AG09319 (cell line): ENCODE measurements at places on chromosomes 12 and 14.

DNA sequence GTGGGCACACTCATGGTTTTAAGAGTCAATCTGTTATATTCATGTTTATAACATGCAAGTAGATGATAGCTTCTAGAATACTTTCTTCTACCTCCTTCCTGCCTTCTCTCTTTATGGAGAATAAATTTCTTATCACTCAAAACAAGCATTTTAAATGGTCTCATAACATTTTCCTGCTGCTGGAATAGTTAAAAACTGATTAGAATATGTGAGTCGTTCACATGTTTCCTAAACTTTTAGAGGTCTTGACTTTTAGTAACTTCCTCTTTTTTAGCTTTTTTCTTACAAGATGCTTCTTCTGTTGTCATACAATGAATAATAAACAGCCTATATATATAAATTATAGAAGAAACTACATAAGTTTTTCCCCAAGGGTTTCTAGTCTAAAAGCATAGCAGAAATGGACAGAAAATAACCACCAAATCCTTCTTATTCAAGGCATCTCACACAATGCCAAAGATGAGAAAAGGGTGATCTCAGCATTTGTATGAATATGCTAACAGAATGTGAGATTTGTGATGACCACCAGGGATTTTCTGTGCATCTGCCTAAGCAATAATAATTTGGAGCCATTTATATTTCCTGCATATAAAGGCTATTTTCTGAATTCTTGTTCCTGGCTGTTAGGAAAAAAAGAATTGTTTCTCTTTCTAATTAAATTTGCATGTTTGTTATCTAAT, 127.8 kb downstream of the DAAM1 start:
- DNase-seq: no peak

GRCh38 chr12:83113945-83114344, 427.2 kb downstream of the TMTC2 start:
- DNase-seq: no peak

- no peak for DNase-seq
Measured at GRCh38 chr12:110149086-110149660, 25.0 kb downstream of the IFT81 start.

- DNase-seq: no peak
Measured at GRCh38 chr14:81449114-81449513, 49.0 kb upstream of the STON2 start.

- no peak for DNase-seq
Measured at GRCh38 chr12:20403230-20403629, 34.9 kb downstream of the PDE3A start.

DNA sequence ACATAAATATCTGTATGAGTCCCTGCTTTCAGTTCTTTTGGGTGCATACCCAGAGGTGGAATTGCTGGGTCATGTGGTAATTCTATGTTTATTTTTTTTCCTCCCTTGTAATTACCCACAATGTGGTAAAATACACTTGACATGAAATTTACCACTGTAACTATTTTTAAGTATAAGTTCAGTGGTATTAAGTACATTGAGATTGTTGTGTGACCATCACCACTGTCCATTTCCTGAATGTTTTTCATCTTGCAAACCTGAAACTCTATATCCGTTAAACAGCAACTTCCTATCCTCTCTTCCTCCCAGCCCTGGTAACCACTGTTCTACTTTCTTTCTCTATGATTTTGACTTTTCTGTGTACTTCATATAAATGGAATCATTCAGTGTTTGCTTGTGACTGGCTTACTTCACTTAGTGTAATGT, 51.4 kb downstream of the BORCS5 start:
- no peak for DNase-seq

DNA sequence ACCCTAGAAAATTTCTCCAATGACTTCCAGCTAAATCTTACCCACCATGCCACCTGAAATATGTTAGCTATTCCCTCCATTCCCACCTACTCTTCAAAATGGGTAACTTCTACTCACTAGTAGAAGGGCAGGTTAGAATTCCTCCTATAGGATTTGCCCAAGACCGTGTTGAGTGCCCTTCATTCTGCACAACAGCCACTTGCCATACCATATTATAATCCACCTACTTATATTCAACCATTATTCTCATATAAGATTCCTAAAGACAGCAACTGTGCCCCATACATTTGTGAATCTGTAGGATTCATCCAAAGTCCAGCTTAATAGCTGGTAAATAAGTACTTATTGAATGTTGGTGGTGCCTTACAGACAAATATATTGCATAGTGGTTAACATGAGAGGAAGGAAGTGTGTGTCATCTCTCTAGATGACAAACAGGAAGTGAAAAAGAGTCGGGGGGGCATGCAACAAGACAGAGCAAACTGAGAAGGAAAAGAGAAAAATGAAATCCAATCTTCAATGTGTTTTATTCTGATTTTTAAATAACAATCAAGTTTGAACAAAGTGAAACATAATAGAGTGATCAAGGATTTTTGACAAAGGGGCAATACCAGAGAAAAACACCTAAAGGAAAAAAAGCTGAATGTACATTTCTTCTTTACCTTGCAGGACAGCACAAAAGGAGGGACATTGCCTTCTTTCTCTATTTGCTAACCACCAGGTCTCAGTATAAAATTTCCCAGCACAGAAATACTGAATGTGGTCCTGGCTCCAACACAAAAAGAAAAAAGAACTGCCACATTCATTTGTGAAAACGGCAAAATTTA, 389.3 kb upstream of the USP15 start:
- DNase-seq: no peak

DNA sequence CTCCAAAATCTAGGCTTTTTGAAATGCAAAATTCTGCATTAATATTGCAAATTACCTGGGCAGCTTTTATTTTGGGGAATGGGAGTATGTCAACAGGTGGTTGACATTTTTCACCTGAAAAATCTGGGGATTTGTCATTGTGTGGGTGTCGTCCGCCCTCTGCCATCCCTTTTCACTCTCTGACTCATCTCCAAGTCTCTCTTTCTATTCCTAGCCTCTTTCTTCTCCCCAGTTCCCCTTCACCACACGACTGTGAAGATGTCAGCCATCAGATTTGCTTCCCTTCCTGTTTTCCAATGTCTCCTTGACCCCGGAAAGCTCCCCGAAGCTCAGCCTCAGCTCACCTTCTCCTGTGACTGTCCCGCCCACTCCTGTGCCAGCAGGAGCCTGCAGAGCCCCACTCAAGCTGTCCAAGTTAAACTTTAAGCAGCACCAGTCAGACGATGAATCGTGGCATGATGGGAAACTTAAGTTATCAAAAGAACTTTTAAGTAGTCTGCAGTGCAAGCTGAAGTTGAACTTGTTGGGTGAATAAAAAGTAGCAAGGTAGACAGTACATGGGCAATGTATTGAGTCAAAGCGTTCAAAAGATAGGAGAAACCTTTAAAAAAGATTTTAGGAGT, 590.2 kb downstream of the VRK1 start:
- no peak for DNase-seq

DNA sequence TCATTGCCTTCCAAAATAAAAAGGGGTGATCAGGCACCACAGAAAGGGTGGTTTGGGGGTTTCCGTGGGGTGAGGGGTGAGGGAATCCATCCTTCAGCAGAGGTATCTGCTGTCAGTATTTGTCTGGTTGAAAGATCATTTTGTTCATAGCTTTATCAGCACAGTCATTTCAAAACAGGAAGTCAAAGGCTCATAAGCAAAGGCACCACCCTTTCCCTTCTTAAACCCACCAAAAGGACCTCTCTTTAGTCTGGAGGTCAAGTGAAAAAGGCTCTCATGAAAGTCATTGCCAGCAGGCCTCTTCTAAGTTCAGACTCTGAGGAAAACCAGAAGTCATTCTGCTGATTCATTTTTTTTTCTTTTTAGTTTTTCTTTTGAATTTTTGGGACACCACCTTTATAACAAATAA, 6.2 kb downstream of the CHST11 start:
- DNase-seq: no peak

DNA sequence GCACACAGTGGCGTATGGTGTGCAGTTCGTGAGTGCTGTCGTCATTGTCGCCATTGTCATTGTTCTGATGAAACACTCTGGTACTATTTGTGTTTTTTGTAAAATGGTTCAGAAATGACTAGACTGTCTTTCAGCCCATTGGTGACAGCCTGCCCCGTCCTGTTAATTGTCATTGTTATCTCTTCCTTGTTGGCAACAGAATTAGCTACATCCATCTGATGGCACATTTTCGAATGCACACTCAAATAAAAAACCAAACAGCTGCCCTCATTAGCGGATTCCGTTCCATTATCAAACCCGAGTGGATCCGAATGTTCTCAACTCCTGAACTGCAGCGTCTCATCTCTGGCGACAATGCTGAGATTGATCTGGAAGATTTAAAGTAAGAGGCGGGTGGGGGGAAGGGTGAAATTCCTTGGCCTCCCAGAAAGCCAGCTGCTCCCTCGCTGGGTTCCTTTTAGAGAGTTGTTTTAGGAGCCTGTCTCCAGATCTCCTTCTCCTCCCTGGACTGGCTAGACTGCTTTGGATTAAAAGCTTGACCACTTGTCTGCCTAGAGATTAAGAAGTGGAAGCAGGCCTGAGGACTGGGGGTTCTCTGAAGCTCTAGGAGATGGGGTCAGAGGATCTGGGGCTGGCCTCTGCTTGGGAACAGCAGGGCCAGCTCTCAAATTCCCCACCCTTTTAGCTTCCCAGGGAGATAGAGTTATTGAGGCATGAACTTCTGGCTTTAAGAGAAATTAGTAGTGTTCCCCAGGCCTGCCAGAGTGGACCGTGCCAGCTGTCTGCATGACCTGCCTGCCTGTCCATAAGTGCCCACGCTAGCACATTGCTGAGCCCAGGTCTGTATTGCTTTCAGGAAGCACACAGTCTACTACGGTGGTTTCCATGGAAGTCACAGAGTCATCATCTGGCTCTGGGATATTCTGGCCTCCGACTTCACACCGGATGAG, 43.3 kb downstream of the MMAB start:
- no peak for DNase-seq

DNA sequence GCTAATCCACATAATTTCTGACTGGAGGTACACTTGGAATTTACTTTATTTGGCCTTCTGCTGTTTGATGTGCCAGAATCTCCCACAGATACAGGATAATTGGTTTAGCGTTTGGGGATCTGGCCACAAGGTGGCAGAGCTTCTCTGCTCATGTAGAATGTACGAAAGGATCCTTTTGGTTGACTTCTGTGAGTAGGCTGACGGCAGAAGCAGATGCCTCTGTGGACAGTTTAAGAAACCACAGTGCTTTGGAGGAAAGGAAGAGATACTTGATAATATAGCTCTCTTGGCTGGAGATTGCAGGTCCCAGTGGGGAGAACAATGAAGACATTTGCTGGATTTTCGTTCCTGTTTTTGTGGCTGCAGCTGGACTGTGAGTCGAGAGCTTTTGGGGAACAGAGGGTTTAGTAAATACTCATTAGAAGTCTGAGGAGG, 75.3 kb upstream of the OR4E1 start:
- DNase-seq: no peak

DNA sequence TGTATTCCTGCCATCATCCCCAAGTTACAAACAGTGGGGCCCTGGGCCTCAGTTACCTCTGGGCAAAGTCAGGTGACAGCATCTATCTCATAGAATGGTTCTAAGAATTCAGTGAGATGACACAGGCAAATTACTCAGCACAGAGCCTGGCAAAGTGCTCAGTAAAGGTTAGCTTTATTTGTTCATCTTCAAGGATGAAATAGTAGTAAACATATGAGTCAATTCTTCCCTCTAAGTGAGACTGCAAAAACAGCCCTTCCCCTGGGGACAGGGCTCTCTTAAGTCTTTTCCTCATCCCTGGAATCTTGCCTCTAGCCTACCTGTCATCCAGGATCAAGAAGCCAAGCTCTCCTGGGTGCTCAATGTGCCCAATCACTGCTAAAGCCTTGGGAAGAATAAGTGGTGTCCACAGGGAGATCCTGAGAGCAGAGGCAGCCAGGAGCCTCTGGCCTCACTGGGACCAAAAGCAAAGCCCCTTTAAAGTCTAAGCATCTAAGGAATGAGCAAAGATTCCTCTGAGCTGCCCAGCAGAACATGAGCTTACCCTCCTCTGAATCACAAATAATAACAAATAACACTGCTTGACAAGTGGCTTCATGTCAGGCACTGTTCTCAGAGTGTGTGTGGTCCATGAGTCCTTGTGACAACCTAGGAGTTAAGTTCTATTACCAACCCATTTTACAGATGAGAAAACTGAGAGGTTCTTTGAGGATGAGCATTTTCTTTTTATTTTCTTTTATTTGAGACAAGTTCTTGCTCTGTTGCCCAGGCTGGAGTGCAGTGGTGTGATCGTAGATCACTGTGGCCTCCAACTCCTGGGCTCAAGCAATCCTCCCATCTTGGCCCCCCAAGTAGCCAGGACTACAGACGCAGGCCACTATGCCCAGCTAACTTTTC, 12.1 kb downstream of the NUAK1 start:
- no peak for DNase-seq

DNA sequence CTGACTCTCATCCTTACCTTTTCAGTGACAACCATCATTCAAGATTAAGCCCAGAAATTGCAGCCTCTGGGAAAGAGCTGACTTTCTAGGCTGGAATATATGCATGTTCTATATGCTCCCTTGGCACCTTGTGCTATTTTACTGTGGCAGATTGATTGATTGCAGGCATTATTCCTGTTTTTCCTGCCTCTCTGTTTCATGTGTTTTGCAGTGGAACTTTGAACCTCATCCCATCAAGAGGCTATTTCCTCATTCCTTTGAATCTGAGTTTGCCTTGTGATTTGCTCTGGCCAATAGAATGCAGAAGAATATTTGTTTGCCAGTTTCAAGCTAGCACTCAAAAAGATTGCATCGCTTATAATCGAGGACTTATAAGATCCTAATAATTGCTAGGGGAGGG, 174.8 kb upstream of the DCN start:
- no peak for DNase-seq

- DNase-seq: no peak
Measured at GRCh38 chr12:105315130-105315529, 15.4 kb upstream of the C12orf75 start.

DNA sequence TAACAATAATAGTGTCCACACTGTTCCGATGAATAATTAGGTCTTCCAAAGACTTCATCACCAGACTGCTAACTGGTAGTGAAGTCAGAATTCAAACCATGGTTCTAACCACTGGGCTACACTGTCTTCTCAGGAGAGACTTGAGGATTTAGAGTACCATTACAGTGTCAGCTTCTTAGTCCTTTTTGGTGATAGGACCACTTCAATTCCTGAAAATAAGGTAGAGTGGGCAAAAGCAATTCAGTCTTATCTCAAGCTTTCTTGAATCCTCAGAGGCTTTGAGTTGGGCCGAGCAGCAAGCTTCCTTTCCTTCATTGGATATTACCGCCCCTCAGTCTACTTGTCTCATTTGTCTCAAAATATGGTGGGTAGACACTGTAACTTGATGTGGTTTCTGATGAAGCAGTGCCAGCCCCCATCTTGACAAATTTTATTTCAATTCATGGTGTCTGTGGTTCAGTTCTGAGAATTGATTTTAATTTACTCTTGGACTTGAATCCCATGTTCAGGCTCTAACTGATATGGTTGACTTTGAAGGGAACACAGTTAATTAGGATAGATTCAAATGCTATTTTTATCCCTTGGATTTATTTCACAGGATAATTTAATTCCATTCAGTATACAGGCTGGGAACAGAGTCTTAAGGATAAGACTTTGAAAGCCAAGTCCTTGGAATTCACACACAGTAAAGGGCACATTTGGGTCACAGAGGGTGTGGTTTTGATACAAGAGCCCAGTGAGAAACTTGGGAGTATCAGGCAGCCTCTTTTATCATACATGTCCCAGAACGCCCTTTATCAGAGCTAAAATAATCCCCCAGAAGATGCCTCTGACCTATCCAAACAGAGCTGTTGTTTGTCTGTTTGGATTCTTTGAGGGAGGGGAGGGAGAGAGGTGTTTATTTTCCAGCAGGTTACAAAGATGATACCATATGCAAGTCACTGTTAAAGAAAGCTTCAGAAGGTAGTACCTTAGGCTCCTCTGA, 167.3 kb downstream of the PRKCH start:
- DNase-seq: no peak

- DNase-seq: no peak
Measured at GRCh38 chr12:107660235-107660634, 25.4 kb upstream of the PWP1 start.
